Effector memory CD4-positive, alpha-beta T cell (primary cell): ENCODE measurements at places on chromosomes 12 and 14.

- no peak for DNase-seq
Measured at GRCh38 chr12:28872654-28873268, 276.3 kb upstream of the FAR2 start.

- no peak for DNase-seq
Measured at GRCh38 chr14:106683631-106684030, 1157.2 kb downstream of the TMEM121 start.

- DNase-seq = no peak
Measured at GRCh38 chr12:116454950-116455447, 104.2 kb upstream of the MAP1LC3B2 start.

DNA sequence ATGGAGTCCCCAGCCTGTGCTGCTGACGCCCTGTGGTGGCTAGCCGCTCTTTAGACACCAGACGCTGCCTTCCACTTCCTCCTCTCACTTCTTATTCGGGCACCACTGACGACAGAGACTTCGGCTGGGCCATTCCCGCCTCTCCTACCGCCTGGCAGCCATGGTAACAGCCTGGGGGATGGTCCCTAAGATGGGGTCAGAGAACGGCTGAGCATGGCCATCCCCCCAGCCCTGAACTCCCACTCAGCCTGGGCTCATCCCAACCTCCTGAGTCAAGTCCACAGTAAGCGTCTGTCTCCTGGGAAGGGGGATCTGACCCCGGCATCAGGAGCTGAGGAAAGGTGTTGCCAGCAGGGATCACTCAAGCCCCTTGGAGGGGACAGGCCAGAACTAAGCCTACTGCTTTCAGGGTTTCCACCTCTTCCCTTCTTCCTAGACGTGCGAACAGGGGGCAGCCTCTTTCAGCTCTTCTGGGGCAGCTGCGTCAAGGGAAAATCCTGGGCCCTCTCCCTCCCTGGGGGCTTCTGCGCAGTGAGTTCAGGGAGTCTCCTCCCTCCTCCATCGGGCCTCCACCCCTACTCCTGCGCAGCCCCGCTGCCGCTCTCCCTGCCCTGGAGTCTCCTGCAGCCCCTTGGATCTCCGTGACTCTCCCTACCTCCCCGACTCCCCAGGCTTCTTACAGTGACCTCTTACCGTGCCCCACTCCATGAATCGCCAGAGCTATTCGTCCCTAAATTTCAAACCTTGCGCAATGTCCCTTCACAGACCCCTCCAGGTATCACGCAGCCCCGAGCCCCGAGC lies 643 bp upstream of the TAMALIN start:
- no peak for DNase-seq

DNA sequence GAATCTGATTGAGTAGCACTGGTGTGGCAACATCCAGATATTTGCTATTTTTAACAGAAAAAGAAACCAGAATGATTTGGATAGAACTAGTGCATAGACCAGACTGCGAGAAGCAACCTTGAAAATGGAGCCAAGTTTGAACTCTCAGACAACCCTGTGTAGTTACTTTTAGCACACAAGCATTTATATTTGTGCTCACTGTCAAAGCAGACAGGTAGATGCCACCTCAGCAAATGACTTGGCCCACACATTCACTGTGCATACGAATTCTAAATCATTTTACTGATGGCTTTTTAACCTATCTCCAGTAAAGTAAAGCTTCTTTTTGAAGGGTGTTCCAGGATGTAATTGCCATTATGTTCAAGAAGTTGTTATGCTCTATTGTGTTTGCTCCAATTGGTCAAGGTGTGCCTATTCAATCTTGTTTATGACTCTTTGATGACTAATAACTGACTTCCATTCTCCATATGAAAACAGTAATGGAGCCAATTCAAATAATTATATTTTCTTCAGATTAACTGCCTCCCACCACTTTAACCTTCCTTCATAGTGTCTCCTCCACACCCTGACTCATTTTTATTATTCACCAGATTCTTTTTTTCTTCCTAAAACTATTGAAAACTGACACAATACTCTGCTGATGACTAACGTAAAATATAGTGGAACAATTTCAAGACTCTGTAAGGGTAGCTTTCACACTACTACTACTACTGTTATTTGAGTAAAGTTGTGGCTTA lies 138.5 kb downstream of the CCER1 start:
- DNase-seq = no peak

DNA sequence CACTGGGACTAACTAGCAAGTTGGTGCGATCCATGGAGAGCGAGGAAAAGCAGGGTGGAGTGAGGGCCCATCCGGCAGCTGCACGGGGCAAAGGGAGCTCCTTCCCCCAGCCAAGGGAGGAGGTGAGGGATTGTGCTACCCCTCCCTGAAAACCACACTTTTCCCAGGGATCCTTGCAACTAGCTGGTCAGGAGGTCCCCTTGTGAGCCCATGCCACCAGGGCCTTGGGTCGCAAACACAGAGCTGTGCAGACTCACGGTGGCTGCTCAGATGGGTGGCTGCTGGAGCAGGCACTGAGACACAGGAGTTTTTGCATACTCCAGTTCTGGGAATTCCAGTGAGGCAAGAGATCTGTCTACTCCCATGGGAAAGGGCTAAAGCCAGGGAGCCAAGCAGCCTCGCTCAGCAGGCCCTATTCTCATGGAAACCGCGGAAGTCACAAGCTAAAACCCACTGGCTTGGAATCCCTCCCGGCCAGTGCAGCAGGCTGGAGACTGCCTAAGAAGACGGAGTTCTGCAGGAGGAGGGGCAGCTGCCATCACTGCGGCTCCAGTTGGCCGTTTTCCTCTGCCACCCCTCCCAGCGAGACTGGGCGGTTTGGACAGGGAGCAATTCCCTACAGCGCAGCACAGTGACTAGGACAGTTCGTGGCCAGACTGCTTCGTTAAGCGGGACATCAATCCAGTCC lies 10.9 kb upstream of the ZNF705A start:
- DNase-seq = no peak

- DNase-seq = no peak
Measured at GRCh38 chr14:54314365-54315104, 82.3 kb upstream of the CDKN3 start.

DNA sequence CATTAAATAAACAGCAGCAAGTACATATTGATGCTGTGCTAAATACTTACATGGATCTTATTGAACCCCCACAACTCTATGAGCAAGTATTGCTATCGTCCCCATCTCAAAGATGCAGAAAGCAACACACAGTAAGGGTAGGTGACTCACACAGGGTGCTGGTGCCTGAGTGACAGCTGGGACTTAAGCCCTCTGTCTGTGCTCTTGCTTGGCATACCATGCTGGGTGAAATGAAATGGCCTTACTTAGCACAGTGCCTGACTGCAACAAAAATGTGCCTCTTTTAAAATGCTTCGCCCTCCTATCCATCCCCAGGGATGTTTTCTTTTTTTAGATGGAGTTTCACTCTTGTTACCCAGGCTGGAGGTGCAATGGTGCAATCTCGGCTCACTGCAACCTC lies 788 bp downstream of the TEX52 start:
- DNase-seq = no peak

- DNase-seq = no peak
Measured at GRCh38 chr14:61503167-61503801, 181.9 kb downstream of the PRKCH start.

DNA sequence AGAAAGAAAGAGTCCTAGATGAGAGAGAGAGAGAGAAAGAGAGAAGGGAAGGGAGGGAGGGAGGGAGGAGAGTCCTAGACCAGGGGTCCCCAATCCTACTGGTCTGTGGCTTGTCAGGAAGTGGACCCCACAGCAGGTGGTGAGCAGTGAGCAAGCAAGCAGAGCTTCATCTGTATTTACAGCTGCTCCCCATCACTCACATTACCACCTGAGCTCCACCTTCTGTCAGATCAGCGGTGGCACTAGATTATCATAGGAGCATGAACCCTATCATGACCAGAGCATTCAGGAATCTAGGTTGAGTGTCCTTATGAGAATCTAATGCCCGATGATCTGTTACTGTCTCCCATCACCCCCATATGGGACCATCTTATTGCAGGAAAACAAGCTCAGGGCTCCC lies 39.2 kb upstream of the AMN1 start:
- no peak for DNase-seq
